ENCODE measurements at places on chromosomes 6 and 20.
A peak's percentile ranks its signal among the peaks of the same experiment; 100 is the strongest.

DNA sequence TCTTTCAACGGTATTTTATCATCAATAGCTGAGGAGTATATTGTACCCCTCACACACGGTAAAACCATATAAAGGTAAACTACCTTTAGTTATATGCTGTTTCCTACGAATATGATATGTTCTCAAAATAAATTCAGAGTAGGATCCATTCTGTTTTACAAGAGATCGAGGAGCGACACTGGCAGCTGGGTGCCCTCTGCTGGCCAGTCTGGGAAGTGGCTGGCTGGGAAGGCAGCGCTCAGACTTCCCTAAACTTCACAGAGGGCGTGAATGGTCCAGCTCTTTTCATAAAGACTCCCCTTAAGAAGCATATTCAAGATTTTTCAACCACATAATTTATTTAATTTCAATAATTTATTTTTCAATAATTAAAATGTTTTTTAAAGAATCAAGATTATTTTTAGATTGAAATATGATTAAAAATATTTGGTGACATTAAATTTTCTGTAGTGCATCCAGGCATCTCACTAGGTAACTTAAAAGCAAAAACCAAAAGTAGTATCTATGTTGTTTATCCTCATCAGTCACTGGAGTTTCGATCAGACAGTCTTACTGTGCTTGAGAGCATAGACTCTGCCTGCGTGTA is 187.5 kb upstream of the PDE10A start:
- DNase-seq: no peak

DNA sequence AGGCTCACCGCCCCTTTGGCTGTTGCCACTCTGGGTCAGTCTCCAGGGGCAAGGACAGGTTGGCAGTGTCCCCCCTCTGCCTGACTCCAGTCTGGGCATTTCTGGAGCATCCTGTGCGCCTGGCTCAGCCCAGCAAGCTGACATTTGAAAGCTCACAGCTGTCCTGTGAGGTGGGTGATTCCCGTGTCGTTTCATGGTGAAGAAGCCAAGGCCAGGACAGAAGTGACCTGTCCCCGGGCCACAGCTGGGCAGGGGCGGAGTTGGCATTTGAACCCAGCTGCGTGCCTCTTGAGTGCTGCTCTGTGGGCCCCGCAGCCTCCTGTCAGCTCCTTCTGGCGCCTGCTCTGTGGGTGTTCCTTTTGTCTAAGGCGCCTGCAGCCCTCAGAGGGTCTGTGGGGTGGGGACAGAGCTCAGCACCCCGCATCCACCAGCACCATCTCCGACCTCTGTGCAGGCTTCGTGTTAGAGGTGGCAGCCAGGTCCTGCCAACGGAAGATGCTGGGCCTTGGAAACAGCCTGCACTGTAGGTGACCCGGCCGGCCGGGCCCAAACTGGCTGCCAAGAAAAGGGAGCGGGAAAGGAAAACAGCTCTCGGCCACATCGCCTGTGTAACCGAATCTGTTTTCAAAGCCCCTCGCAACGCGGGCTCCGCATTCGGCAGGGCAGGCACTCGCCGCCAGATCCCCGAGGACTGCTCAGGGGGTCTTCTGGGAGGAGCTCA is 5.8 kb upstream of the GATA5 start:
- DNase-seq: no peak

DNA sequence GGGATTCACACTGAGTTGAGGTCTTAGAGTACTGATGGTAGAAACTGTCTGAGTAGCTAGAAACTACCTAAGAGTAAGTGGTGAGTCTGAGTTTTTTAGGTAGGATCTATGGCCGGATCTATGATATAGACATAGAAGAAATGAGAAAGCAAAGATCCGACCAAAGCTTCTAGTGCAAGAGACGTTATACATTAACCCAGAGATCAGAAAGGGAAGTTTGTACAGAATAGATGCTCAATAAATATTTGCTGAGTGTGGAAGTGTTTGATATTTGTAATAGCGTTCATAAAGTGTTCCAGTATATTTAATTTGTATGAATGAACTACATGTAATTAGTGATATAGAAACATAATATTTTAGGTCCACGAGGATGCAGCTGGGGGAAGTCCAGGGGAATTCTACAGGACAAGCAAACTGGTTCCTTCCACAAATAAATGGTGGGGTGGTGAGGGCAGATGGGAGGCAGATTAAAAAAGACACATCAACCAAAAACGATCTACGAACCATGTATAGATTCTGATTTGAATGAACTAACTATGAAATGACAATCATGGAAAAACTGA is 31.9 kb upstream of the JARID2 start:
- no peak for DNase-seq

GRCh38 chr6:33508935-33509926 is 54.9 kb downstream of the ZBTB9 start:
- DNase-seq: peak; percentile 48

- no peak for DNase-seq
Measured at GRCh38 chr6:153944201-153944600, 94.8 kb upstream of the OPRM1 start.

Measured in urinary bladder (tissue), 4 donors.